ENCODE measurements at places on chromosomes 3 and 15.

DNA sequence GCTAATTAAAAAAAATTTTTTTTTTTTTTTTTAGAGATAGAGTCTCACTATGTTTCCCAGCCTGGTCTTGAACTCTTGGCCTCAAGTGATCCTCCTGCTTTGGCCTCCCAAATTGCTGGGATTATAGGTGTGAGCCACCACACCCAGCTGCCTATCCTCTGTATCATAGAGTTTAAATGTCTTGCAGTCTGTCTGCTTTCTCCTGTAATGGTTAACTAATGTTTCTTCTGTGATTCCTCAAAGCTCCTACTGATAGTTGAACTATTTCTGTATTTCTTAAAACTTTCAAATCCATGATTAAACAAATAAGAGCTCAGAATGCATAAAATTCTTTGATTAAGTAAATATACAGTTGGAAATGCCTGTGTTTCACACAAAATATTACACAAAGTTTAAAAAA lies 115.4 kb upstream of the TPM1 start:
- DNase-seq: no peak

DNA sequence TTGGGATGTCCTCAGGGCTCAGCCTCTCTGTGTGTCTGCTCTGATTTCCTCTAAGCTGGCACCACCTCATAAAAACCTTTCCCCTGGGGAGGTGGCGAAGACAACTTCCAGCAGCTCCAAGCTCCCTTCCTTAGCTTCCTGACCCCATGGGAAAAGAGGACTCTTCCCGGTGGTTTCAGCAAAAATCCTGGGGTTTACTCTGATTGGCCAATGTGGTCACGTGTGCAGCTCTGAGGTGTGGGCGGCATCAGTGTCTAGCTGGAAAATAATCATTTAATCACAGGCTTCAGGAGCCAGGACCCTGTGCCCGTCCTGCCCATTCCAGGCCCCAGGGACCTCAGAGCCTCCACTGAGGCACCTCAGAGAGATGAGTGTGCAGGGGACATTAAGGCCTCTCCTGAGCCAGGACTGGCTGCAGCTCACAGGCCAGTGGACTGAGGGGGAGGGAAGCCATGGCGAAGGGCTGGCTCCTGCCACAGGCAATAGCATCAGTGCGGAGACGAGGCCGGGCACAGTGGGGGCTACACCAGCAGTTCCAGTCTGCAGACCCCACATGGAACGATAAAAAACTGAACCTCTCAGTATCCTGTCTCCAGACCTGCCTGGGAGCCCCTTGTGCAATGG lies 104.1 kb downstream of the TPRA1 start:
- DNase-seq: no peak

- DNase-seq: no peak
Observed at GRCh38 chr3:24687671-24688070, 193.0 kb upstream of the THRB start.

DNA sequence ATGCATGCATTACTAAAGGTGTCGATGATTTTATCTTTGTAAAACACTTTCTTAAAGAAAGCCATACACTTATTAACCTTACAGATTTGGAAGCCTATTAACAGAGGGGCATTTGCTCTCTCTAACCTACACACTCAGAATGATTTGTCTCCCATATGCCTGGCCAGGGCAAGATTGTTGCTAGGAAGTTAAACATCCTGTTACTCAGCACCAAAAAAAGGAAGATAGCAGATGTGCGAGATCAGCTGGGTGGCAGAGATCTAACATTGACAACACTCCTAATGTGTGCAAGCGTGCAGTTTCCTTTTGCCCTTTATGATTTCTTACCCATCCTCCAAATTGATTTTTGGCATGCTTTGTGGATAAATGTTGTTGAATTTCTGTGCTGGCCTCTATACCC lies 73.9 kb upstream of the TMEM108 start:
- no peak for DNase-seq

DNA sequence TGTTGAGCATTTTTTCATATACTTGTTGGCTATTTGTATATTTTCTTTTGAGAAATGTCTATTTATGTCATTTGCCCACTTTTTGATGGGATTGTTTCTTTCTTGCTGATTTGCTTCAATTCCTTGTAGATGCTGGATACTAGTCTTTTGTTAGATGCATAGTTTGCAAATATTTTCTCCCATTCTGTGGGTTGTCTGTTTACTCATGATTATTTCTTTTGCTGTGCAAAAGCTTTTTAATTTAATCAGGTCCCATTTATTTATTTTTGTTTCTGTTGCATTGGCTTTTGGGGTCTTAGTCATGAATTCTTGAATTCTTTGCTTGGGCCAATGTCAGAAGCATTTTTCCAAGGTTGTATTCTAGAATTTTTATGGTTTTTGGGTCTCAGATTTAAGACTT lies 251.7 kb downstream of the WNT5A start:
- no peak for DNase-seq

DNA sequence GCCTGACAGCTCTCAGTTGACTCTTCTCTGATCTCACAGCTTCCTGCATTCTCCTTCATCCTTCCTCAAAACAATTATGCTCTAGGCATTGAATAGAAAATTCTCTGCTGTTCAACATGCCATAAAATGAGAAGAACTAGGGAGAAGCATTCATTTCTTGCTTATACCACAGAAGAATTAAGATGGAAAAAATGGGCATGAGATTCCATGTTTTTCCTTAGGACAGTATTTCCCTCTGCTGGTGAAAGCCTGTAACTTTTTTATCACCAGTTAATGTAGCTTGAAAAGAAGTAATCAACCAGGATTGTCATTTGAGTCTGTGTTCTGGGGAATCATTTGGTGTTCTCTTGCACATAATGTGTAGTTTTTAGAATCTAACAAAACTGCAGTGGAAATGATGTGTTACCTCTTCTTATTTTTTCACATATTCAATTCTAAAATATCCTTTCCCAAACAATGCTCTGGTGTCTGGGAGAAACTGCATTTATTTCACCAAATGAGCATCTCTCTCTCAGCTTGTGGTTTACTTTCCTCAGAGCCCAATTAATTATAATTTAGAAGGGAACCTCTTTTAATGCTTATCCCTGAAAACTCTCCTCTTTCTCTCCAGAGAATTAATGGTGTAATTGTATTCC lies 92.8 kb upstream of the DCBLD2 start:
- no peak for DNase-seq

DNA sequence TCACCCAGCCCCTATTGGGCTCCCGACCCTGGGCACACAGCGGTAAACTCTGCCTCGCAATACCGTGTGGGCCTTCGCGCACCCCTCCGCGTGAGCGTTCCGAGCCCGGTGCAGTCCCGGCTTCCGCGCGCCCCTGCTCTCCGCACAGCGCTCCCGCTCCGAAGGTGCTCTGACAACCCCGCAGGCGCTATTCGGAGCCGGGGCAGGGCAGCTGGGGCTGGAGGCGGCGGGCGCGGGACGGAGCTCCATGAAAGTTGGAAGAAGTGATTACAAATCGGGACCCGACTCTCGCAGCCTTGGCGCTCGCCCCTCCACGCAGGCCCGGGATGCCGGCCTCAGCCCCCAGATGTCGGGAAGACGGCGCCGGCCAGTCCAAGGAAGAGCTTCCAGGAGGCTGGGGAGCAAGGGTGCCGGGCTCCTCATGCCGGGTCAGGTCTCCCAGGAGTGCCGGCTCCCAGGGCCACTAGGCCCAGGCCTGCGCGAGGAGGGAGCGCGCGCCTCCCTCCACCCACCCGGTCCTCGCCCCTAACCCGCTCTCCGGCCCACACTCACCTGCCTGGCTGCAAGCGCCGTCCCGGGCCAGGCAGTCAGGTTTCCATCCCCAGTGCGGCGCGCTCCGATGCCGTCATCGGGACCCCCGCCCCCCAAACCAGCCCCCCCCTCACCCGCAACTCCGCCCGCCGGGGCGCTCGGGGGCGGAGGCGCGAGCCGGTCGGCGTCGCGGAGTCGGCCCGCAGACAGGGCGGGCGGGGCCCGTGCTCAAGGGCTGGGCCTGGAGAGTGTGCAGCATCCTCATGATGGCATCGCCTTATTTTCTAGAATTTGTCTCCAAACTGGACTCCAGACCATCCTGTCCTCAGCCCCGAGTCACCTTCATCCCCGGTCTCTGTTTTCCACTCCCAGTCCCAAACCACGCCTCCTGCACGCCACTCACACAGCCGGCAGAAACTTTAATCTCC lies at the start of gene KIF7:
Gene KIF7, minus strand, starts transcription at position 621 of the 959 bp plus-strand sequence. CDS start 2,537 bp downstream, outside the sequence.
- DNase-seq: no peak

- DNase-seq: no peak
Observed at GRCh38 chr3:42652251-42652610, 1.3 kb upstream of the ZBTB47 start.

DNA sequence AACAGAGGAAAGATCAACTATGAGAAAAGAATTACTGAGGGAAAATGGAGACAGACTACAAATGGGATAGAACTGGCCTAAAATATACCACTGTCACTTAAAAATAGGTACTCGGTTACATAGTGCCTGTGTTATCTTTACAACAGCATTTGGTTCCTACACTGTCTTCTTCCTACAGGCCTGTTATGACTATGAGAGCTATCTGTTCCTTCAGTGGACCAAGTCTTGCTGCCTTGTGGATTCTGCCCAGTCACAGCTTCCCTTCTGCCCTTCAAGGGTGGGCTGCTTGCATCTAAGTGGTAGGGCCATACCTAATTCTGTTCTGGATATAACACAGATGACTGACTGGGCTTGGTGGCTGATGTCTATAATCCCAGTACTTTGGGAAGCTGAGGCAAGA lies 13.8 kb upstream of the ARHGEF3 start:
- no peak for DNase-seq

GRCh38 chr15:66838671-66839239 lies 136.7 kb downstream of the SMAD6 start:
- no peak for DNase-seq

DNA sequence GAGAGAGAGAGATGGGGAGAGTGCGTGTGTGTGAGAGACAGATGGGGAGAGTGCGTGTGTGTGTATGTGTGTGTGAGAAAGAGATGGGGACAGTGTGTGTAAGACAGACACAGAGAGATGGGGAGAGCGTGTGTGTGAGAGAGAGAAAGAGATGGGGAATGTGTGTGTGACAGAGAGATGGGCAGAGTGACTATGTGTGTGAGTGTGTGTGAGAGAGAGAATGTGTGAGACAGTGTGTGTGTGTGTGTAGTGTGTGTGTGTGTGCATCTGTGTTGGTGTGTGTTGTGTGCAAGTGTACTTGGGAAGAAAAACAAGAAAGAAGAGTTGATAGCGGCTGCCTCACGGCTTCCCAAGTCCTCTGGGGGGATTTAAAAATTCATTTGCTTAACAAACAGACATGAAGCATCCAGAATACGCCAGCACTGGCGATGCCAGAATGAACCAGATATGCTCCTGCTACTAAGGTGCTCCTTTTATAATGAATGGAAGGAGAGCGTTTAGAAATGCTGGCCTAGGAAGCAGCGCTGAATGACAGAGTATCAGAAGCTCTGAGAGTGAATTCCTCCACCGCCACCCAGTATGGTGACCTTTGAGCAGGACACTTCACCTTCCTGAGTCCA lies 186.1 kb upstream of the TSC22D2 start:
- no peak for DNase-seq

GRCh38 chr15:40354408-40355171 lies 3.4 kb upstream of the DISP2 start:
- DNase-seq: no peak

- DNase-seq: no peak
Observed at GRCh38 chr3:117268318-117268717, 558.7 kb downstream of the TUSC7 start.

GRCh38 chr3:39278616-39278935 lies 1.3 kb downstream of the CX3CR1 start:
- DNase-seq: no peak

- DNase-seq: no peak
Observed at GRCh38 chr3:127002195-127003174, 19.6 kb downstream of the PLXNA1 start.

All from stimulated activated CD4-positive, alpha-beta T cell treated with anti-CD3 and anti-CD28 coated beads, TNF-alpha, amount 100 ng/mL, for 4 hours (primary cell).